Vagina (tissue), 2 donors: ENCODE measurements at places on chromosomes 6 and 20.

GRCh38 chr6:140827593-140827992 is 1305.1 kb upstream of the GJE1 start:
- no peak for DNase-seq

- DNase-seq = no peak
Measured at GRCh38 chr6:82068721-82069120, 178.8 kb downstream of the IBTK start.

DNA sequence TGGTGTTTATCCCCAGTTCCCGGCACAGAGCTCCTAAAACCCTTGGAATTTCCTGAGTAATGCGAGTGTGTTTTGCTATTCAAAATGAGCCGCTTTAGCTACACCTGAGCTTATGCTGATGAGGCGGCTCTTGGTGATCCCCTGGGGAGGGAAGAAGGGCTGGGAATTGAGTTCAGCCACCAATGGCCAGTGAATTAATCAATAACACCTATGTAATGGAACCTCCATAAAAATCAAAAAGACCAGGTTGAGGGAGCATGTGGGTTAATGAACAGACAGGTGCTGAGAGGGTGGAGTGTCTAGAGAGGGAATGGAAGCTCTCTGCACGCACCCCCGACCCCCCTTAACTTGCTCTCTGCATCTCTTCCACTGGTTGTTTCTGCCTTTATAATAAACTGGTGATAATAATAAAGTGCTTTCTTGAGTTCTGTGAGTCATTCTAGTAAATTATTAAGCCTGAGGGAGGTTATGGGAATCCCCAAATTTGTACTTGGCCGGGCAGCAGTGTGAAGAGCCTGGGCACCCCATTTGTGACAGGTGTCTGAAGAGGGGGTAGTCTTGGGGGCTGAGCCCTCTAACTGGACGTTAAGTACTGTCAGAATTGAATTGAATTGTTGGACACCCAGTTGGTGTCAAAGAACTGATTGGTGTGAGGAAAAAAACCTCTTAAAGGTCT is 24.6 kb upstream of the SERPINB1 start:
- DNase-seq = no peak

DNA sequence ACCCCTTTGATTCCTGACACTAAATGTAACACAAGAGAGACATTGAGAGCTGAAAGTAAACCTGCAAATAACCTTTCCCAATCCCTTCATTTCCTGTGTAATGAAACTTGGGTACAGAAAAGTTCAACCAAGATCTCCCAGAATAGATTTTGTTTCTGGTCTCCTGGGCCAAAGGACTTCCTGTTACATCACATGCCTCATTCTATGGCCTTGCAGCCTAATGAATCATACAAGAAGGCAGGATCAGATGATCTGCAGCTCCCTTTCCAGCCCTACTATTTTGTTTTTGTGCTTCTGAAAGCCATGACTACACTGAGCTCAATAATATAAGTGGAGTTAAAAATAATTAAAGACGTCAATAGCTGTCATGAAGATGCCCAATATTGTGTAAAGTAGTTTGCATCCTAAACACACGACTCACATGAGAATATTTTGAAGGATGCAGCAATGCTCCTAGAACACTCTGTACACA is 73.4 kb upstream of the NOX3 start:
- no peak for DNase-seq

GRCh38 chr6:126550323-126550722 is 210.4 kb downstream of the CENPW start:
- DNase-seq = no peak

DNA sequence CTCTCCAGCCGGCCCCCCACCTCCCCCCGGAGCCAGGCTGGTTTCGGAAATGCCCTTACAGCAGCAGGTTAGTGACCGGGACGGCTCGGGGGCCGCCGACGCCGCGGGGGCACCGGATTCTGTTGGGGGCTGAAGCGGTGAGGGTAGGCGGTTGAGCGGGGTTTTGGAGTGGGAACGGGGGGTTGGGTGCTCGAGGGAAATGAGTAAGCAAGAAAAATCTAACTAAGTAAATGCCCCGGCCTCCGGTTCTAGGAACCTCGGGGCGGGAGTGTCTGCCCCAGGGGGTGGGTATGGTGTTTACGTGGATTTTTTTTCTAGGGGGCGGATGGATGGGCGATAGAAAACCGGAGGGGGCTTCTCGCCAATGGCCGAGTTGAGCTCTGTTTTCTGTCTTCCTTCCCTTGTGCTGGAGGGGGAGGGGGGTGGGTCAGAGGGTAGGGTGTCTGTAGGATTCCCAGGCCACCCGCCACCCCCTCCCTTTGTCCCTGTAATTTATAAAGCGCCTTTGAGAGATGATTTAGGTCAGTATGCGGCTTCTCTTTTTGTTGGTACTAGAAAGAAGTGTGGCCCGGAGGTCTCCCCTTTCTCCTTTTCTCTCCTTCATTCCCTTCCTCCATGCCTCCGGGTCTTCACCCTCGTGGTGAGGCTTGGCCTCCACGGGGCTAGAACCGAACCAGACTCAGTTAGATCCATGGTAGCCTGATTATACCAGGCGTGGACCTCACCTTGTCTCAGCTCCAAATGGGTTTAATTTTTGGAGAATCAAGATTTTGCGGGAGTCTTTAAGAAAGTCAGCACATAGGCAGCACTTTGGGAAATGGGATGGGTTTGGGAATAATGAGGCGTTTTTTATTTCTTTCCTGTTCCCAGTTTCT is 2.3 kb downstream of the E2F3 start:
- DNase-seq = no peak

DNA sequence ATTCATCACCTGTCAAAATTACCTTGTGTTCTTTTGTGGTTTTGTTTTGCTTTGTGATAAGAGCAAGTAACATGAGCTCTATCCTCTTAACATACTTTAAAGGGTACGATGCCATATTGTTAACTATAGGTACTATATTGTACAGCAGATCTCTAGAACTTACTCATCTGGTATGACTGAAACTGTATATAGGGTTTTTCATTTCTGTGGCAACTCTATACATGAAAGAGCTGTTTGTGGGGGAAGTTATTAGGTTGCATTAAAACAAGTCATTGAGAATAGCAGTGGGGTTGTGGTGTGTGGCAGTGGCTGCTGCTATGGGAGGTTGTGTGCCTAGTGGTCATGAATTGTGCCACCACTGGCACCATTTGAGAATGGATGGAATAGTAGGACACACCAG is 268.4 kb downstream of the KCNQ5 start:
- DNase-seq = no peak

- DNase-seq = no peak
Measured at GRCh38 chr6:13338038-13338437, 9.7 kb upstream of the TBC1D7 start.

- DNase-seq = no peak
Measured at GRCh38 chr6:4693173-4693970, 82.8 kb upstream of the CDYL start.

- no peak for DNase-seq
Measured at GRCh38 chr6:152270301-152270925, 366.7 kb downstream of the SYNE1 start.

GRCh38 chr6:6569811-6570164 is 18.7 kb upstream of the LY86 start:
- no peak for DNase-seq

DNA sequence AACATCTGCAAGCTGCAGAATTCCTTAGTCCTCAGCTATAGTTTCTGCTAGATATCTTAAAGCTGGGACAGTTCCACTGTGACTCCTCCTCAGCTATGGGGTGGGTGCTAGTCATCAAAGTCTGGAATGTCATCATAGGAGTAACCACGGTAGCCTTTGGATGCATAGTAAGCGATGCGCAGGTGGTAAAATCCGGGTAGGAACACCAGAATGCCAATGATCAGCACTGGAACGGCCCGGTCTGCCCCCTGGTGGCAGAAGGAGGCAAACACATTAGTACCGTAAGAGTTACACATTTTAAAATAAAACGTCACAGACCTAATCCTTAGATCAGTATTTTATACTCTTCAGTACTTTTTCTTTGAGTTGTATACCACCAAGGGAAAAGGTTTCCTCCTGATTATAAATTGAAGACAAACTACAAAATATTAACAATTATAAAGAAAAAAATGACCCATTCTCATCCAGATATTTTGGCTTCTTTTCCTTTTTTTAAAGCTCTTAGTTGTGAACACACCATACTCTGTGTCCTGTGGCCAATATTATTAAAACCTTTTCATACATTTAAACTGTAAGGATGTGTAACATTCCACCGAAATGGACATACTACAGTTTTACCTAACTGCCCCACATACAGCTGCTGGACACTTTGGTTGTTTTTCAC is 18.9 kb downstream of the PCNA start:
- no peak for DNase-seq

DNA sequence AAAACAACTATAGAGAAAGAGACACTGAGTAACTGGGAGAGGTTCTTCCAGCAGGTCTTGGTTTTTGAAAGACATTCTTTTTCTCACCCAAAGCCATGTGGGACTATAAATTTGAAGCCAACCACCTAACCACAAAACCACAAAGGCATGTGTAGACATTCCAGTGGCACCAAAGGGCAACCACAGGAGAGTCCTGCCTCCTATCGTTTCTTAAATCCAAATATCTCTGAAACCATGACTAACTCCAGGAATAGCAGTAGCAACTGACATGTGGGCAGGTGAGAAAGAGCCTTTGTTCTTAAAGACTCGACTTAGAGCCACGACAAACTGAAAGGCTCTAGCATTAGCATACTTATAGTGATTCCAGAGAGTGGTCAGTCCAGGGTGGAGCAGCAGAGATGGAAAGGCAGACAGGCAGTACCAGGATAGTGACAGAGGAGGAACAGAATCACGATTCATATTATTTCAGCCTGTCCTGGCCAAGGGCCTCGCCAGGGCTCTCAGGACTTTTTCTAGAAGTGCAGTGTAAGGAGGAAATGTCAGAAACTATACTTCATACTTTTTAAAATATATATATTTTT is 9.4 kb upstream of the COL9A1 start:
- no peak for DNase-seq

- DNase-seq = no peak
Measured at GRCh38 chr6:43851204-43851865, 81.3 kb downstream of the VEGFA start.

- no peak for DNase-seq
Measured at GRCh38 chr6:105983763-105984162, 102.4 kb upstream of the PRDM1 start.

GRCh38 chr6:38688579-38689087 is 14.3 kb downstream of the GLO1 start:
- no peak for DNase-seq

DNA sequence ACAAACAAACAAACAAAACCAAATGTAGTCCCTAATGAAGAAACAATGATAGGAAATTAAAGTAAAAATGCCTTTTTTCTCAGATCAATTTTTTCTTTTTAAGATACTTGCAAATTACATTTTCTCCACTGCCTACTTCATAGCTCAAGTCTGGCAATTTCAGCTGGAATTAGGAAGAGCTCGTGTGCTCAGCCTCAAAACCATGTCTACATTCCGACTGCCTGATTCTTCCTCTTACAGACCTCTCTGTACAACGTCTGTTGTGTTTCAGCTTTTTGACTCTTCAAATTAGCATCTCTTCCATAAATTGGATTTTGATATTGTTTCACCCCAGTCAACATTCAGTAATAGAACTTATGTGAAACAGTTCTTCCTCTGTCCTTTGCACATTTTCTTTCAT is 9.3 kb upstream of the EDN1 start:
- DNase-seq = no peak
